EL (cell line): ENCODE measurements at places on chromosomes 6 and 20.
A peak's percentile ranks its signal among the peaks of the same experiment; 100 is the strongest.

DNA sequence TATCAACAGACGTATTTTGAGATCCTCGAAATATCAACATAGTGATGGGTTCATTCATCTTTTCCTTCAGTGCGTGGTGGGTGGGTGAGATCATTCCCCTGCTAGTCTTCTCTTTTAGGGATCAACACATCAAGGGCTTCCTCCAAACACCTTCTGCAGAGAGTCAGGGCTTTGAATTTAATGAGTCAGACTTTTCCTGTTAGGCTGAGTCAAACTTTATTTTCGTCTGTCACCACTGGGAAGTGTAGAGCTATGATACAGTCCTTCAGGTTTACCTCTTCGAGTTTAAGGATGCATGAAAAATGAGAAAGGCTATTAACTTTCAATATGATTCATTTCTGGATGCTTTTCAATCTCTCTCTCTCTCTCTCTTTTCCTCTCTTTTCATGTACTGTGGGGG lies 189.1 kb downstream of the BMP2 start:
- DNase-seq, result no peak

- DNase-seq, result peak; percentile 93
Measured at GRCh38 chr20:19976595-19977372, 40.4 kb upstream of the NAA20 start.

- peak; percentile 62 for DNase-seq
Measured at GRCh38 chr6:129748212-129748900, 38.4 kb upstream of the ARHGAP18 start.

DNA sequence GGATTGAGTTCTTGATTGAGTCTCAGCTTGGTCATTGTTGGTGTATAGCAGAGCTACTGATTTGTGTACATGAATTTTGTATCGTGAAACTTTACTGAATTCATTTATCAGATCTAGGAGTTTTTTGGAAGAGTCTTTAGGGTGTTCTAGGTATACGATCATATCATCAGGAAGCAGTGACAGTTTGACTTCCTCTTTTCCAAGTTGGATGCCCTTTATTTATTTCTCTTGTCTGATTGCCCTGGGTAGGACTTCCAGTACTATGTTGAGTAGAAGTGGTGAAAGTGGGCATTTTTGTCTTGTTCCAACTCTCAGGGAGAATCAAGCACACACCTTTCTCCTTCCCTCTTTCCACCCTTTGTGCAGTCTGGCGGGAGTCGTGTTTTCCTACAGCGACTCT lies 26.4 kb downstream of the RPP40 start:
- DNase-seq, result no peak

DNA sequence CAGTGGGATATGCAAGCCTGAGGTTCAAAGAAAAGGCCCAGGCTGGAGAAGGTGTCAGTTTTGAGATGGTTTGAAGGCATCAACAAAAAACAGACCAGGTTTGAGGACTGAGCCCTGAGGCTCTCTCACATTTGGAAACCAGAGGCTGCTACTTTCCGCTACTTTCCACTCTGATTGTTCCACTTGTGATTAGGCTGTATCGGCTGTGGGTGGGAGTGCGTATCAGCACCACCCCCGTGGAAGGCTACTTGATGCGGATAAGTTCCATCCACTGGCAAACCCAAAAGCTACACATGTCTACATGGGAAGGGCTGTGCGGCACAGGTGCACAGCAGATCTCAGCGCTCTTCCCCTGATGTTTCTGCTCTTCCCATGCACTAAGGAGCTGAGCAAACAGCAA lies 198.7 kb downstream of the GMPR start:
- DNase-seq, result no peak

DNA sequence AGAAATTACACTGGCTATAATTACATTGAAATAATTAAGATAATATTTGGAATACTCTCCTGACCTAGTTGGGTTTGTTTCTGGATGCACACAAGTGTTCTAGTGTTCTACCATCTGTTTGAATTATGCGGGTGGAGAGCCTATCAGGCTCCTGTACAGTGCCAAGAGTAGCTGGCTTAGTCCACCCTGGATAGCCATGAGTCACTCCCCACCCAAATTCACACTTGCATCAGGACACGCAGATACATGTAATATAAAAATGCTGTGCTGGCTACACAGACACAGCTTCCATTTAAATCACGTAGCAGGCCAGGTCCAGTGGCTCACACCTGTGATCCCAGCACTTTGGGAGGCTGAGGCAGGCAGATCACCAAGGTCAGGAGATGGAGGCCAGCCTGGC lies 686.2 kb upstream of the SLC35B3 start:
- DNase-seq, result peak; percentile 42

- peak; percentile 33 for DNase-seq
Measured at GRCh38 chr20:61387204-61387953, 135.3 kb downstream of the CDH4 start.

GRCh38 chr6:23735151-23735550 lies 390.9 kb upstream of the NRSN1 start:
- DNase-seq, result peak; percentile 13

DNA sequence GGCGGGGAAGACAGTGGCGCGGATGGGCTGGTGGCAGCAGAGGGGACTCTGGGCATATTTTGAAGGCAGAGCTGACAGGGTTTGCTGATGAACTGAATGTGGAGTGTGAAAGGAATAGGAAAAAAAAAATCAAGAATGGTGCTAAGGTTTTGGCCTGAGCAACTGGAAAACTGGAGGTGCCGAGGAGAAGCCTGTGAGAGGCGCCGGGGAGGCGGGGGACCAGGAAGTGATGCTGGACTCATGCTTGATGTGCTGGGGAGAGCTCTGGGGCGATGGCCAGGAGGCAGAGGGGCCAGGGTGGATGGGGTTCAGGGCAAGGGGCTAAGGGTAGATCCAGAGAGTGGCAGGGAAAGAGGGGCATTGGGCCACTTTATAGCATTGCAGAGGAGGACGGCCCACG lies 55.8 kb downstream of the SULF2 start:
- DNase-seq, result no peak

- DNase-seq, result peak; percentile 54
Measured at GRCh38 chr20:33947709-33948295, 45.9 kb upstream of the RALY start.

DNA sequence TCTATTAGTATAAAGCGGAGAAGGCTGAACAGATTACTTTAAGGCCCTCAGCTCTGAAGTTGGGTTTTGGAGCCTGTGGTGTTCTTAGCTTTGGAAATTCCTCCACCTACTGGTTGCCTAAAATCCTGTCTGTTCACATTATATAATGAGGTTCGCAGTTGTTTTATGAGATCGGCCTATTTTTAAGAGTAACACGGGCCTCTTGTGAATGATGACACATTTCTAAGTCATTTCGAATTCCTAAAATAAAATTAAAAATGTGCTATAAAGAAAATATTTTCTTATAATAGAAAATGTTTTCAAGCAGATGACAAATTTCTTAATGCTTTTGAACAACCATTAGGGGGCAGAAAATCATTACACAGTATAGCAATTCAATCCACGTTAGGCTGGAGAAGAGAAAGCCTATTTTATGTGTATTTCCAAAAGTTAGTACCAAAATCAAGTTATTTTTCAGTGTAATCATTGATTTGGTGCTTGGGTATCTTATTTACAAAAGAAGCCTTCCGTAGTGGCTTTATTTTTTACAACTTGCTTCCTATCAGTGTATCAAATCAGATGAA lies 15.8 kb upstream of the FAM8A1 start:
- peak; percentile 85 for DNase-seq

- no peak for DNase-seq
Measured at GRCh38 chr6:134519465-134519864, 201.6 kb upstream of the SGK1 start.

- no peak for DNase-seq
Measured at GRCh38 chr20:17650301-17651128, 31.5 kb downstream of the RRBP1 start.

DNA sequence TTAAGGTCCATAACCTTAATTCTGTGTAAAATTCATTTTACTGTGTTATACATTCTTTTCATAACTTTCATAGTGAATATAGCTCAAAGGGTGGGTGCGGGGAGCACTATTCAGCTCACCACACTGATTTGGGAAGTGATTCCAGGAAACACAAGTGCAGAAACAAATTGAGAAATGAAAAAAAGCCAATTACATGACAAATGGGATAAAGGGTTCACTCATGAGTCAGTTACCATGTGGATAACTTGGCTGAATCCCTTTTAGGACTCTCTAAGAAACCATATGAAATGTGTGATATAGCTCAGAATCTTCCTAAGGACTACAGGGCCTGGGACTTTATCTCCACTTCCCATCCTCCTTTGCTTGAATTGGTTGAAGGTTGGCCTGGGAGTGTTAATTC lies 3.1 kb upstream of the BTN2A1 start:
- no peak for DNase-seq

DNA sequence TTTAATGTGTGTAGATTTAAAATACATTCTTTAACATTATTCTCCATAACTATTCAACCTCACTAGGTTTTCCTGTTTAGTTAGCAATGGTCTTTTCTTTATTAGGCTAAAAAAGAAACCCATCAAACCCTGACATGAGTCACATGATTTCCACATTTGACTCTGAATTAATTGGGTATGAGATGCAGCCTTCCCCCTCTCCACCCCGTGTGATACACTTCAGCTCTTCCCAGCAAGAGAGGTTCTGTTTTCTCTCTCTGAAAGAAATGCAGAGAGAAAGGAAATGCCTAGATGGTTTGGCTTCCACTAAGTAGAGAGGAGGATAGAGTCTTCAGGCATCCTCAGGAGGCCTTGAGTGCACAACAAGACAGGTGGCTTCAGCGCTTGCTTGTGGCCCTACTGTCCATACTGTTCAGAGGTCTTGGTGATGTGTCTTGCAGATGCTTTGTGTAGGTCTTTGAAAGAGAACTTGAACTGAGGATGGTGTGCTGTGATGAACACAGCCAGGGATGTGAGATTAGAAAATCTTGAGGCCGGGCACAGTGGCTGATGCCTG lies 17.3 kb downstream of the FARS2 start:
- no peak for DNase-seq

- no peak for DNase-seq
Measured at GRCh38 chr6:91501930-91502329, 915.1 kb upstream of the MAP3K7 start.

DNA sequence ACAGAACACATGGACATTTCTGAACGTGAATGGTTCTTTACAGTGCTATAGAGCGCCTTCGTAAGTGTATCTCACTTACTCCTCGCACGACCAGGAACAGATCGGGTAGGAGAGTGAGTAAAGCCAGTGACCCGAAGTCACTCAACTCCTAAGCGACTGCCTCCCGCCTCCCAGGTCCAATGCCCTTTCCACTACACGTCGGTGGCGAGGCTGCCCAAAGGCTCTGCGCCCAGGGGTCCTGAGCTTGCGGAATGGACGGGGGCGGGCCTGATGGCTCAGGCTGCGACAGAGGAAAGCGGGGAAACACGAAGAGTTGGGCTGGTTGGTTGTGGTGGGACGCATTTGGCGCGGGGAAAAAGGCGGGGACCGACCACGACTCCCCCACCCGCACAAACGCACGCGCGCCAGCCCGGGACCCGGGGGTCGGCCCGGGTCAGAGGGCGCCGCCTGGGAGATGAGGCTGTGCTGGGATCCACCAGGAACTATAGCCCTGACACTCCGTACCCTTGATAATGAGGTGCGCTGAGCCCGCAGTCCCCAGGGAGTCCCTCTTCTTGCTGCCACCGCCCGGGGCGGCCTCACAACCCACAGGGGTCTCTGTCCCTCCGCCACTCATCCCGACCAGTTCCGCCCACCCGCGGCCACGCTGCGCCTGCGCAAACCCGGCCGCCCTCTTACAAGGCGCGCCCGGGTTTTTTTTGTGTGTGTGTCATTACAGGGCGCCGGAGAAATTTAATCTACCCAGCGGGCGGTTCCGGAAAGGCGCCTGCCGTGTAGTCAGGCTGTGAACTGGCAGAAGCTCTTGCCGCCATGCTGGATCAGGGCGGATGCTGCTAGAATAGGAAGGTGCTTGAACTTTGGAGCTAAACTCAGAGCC lies at the start of gene BLOC1S5:
Gene BLOC1S5, minus strand, starts transcription at position 629 of the 877 bp plus-strand sequence. Its CDS starts 13 bp downstream, at position 616.
- peak; percentile 98 for DNase-seq

DNA sequence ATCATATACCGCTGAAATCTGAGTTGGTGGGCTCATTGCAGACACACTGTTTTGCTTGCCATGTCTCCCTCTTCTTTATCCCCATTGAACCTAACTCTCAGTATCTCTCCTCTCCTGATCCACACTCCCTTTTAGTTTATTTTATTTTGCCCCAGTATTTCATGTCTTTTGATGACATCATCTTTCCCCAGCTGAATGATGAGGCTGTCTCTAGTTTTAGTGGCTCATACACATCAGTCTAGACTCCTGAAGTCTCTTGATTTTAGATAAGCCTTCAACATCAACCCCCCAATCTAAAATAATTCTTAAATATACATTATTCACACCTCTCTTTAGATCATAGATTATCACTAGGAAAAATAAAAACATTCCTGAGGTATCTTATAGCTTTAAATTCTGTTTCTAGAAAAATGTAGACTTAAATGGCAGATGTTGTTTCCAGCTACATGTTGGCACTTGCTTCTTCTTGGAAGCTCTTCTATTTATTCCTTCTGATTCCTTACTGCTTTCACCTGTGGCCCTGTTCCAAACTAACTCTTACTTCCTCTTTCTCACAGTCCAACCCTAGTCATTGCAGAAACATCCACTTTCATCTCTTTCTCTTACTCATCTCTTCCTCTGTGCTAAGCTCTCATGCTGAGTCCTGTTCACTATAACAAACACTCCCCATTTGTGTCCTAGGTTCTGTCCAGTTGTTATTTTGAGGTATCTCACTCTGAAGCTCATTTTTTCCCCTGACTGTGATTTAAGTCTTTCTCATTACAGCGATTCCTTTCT lies 191.9 kb upstream of the SLC35B3 start:
- DNase-seq, result peak; percentile 78

- no peak for DNase-seq
Measured at GRCh38 chr6:168929871-168930450, 323.7 kb downstream of the THBS2 start.

- no peak for DNase-seq
Measured at GRCh38 chr6:89566008-89566800, 72.3 kb downstream of the LYRM2 start.

DNA sequence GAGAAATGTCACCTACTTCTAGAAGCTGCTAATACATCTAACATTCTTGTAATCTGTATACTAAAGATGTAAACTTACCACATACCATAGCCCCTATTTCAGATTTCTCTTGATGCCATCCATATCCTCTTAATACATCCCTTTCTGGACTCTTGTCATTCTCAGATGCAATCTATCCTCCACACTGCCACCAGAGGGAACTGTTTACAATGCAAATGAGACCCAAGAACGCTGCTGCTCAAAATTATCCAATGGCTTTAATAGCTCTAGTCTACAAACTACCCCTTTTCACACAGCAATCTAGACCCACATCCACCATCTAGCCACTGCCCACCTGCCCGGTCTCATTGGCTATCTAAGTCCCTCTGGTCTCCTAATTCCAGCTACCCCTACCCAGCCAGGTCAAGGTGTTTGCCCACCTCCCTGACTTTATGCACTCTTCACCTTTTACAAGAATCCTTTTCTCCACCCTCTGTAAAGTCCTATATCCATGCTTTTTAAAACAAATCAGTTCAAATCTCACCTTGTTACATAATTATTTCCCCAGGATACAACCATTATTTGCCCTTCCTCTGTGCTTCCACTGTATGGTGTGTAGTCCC lies 14.8 kb downstream of the FAXC start:
- peak; percentile 64 for DNase-seq

DNA sequence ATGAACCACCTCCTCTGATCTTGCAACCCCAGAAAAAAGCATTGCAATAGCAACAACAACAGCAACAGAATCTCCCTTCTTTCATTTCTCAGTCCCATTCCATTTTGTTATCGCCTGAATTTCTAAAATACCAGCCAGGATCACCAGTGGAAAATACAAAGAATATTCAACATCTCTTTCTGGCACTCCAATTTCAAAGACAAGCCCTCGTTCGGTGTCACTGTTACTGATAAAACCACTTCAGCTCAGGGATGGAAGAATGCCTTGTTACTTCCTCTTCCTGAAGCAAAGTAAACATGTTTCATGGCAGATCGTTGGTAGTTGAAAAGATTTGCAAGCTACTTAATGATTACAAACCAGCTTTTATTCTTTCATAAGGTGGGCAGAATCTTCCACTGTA lies 94.0 kb upstream of the SPTLC3 start:
- DNase-seq, result no peak
